ENCODE measurements at places on chromosomes 7 and 10.
A peak's percentile ranks its signal among the peaks of the same experiment; 100 is the strongest.

GRCh38 chr7:148772297-148773089, 73.8 kb downstream of the CUL1 start:
- DNase-seq: peak; percentile 51

- no peak for DNase-seq
Observed at GRCh38 chr7:89023877-89024276, 228.3 kb upstream of the TEX47 start.

- no peak for DNase-seq
Observed at GRCh38 chr7:127995156-127995880, 35.9 kb downstream of the LRRC4 start.

GRCh38 chr10:124035928-124036558, 57.4 kb downstream of the CHST15 start:
- DNase-seq: no peak

GRCh38 chr10:30928742-30929141, 102.9 kb downstream of the ZNF438 start:
- DNase-seq: no peak

All from NCI-H524 treated with DMSO at 0.1 percent for 48 hours (cell line).